ENCODE measurements at places on chromosomes 4 and X.
A peak's percentile ranks its signal among the peaks of the same experiment; 100 is the strongest.

GRCh38 chr4:113981591-113981990 is 2.1 kb upstream of the ARSJ start:
- DNase-seq, result no peak

GRCh38 chr4:105274504-105274903 is 127.8 kb downstream of the TET2 start:
- DNase-seq, result no peak

- DNase-seq, result peak; percentile 2
Measured at GRCh38 chrX:64394874-64395567, at the start of gene MTMR8. TSS of gene MTMR8 (minus strand) at chrX:64395452. CDS start at chrX:64395363, 89 bp downstream.

- DNase-seq, result no peak
Measured at GRCh38 chr4:24887881-24888430, 24.9 kb downstream of the CCDC149 start.

DNA sequence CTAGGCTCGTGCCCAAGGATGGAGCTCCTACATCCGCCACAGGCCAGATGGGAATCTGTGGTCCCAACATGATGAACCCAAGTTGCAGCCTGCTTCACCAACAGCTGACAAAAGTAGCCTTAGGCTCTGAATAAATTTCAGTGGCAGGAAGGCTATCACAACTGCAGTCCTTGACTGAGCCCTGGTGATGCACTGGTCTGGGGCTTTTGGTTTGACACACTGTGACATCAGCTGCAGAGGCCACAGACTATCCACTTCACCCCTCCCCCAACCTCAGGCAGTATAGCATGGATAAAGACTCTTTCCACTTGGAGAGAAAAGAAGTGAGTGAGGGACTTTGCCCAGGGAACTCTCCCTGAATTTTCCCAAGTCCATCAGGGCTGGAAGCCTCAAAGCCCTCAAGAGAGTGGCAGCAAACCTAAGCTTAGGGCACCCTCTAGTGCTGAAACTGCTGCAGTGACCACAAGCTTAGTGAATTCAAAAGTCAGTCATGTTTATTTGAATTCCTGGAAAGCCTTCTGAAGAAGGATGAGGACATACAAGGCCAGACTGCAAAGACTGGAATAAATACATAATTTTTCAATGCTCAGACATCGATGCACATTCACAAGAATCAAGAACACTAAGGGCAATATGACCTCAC is 135.0 kb upstream of the TENT5D start:
- DNase-seq, result peak; percentile 8

GRCh38 chrX:40298069-40298468 is 200.3 kb upstream of the BCOR start:
- DNase-seq, result no peak

All from GM03348 (cell line).